ENCODE measurements at places on chromosomes 6 and 20.

GRCh38 chr6:33171016-33171879 is 21.0 kb downstream of the COL11A2 start:
- no peak for DNase-seq

- DNase-seq = no peak
Measured at GRCh38 chr6:168583821-168584220, 142.8 kb downstream of the SMOC2 start.

GRCh38 chr6:89916136-89916920 is 22.1 kb downstream of the GJA10 start:
- no peak for DNase-seq

DNA sequence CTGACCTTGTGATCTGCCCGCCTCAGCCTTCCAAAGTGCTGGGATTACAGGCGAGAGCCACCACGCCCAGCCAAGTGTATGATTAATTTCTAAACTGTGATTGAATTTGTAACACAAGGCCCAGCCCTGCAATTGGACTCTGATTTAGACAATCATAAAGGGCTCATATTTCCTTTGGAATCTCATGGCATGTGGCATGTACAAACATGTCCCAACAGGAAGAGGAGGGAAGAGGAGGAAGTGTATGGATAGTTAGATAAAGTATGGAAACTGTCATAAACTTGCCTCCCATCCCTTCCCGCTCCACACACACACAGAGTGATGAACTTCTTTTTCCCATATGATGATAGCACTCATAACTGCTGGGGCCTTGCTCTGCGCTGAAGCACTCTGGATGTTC is 27.2 kb upstream of the QKI start:
- DNase-seq = no peak

- DNase-seq = no peak
Measured at GRCh38 chr20:33301192-33301930, 18.3 kb downstream of the BPIFB1 start.

DNA sequence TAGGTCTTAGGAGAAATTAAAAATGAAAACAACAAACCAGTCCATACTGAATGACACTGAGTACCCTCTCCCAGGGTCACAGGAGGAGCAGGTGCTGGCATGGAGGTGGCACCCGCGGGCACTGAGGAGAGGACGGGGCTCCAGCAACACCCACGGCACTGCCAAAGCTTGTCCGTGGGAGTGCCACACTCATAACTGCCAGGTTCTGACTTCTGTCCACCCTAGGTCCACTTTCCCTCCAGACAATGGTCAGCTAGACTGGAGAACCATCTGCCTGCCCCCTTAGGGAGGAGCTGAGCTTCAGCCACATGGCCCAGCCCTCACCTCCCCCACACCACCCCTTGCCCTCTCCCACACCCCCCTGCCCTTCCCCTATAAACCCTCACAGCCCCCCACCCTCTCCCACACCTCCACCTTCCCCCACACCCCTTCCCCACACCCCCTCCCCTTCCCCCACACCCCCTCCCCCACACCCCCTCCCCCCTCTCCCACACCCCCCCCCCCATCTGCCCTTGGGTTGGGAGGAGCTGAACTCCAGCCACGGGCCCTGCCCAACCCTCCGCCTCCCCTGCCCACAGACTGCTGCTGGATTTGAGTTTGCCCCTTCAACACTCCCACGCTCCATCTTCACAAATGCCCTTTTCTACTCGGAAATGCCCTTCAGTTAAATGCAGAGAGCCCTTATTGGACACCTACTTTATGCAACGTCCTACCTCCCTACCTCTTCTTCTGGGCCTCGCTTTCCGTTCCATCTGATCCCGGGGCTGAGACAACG is 129.6 kb downstream of the TAF4 start:
- DNase-seq = no peak

DNA sequence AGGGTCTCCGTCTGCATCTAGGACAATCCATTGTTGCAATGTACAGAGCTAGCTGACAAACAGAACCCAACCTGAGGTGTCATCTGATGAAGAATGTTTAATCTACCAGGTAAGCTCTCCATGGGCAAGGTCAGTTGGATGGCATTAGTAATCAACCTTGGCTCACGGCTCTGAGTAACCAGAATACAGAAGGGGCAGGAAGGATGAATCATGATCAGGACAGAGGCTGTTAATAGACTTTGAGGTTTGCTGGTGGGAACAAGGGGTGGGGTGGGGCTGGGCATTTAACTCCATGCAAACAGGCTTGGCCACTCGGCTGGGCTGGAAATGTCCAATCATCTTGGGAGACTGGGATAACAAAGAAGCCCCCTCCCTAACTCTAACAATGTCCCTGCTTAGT is 77.1 kb upstream of the MRPS10 start:
- DNase-seq = no peak

GRCh38 chr6:3277251-3277650 is 18.5 kb downstream of the PSMG4 start:
- DNase-seq = no peak

- no peak for DNase-seq
Measured at GRCh38 chr20:5949943-5950270, 426 bp downstream of the TRMT6 start.

DNA sequence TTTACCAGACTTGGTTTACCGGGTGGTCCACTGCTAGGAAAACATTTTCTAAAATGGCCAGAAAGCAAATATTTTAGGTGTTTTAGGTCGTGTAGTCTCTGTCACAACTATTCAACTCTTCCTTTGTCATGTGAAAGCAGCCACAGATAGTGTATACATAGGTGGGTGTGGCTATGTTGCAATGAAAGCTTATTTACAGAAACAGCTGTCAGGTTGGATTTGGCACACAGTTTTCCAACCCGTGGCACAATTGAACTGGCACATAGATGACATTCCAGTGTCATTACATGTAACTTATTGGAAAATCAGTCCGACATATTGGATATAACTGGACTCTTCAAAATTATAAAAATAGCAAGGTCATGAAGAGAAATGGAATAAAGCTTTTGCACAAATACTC is 68.9 kb upstream of the KCNQ5 start:
- DNase-seq = no peak

DNA sequence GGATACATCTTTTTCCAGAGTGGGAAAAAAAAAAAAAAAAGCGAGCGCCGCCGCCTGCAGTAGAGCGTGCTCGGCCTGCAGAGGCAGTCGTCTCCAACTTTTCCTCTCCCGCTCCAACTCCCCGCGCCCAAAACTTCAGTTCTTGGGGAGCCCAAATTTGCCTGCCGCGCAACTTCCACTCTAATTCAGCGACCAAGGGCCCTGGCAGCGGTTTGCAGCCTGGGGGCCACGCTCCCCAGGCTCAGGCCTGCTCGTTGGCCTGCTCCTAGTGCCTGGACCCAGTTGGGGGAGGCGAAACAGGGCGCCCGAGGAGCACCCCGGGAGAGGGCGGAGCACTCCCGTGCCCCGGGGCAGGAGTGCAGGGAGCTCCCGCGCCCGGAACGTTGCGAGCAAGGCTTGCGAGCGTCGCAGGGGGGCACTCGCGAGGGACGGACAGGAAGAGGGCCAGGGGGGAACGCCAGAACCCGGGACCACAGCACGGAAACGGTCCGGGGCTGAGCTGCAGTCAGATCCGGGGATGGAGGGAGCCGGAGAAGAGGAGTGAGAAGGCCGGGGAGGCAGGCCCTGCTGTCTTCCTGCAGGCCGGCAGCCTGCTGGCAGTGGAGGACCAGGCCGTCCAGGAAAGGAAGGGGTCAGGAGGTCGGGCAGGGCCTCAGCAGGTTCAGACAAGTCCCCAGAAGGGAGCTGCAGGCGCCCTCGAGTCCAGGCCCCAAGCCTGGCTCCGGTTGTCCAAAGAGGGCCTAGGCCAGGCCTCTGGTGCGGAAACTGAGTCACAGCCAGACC is at the start of gene STX16:
TSS of gene STX16 (plus strand) at position 508 of the 783 bp plus-strand sequence. CDS start 724 bp downstream, outside the sequence.
- DNase-seq = peak; percentile 70

- no peak for DNase-seq
Measured at GRCh38 chr20:46062151-46062550, 27.6 kb downstream of the NCOA5 start.

DNA sequence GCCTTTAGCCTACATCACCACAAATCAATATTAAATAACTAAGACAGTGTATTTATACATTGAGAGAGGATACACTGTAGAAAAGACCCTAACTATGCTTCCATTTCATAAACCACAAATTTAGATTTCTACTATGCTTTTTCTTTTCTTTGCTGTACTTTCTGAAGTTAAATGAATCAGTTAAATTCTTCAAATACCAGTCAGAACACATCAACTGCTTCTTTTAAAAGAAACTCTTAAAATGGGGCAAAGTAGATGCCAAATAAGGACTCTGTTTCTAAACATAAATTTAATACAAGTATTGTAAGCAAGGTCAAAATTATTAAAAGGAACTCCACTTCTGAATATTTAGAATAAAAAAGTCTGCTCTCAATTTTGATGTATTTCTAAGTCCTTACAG is 76.9 kb downstream of the GMDS start:
- no peak for DNase-seq

DNA sequence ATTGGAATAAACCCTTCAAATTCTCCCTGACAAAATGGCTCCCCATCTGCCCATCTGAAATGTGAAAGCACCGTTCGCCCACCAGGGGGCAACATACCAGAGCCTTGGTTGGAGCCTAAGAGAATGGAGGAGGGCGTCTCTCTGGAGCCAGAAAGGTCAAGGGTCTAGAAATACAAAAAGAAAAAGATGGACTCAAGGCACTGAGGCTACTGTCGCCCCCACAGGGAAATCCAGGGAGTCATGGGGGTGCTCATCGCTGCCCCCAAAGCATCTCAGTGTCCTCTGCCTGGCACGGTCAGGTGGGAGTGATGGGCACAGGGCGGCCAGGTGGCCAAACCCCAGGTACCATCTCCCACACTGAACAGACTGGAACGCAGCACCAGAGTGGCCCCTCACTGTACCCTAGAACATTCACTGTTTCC is 136.3 kb downstream of the ZMYND8 start:
- DNase-seq = peak; percentile 28

- DNase-seq = no peak
Measured at GRCh38 chr6:124765280-124765679, 197.0 kb upstream of the RNF217 start.

DNA sequence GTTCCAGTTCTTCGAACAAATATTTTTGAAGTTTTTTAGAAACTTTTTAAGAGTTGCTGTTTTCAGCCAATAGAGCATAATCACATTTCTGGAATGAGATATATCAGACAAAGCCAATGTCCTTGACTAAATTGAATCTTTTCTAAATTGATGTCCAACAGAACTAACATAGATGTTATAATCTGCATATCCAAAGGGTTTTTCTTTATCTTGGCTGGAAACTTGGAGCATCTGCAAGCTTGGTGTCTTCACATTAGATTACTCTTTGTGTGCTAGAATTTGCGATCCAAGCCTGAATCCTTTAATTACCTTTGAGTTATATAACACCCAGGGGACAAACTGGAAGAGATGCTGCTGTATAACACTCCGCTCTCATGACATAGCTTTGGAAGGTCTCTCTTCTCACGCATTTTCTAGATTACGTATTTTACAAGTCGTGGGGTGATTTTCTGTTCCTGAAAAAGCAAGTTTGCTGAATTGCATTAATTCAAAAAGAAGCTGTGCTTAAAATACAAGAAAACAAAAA is 64.4 kb upstream of the FUCA2 start:
- no peak for DNase-seq

GRCh38 chr20:44468044-44468782 is 7.5 kb upstream of the TTPAL start:
- no peak for DNase-seq

- DNase-seq = no peak
Measured at GRCh38 chr6:139784222-139784769, 409.8 kb upstream of the CITED2 start.

- DNase-seq = no peak
Measured at GRCh38 chr6:34806738-34807453, 15.0 kb downstream of the BLTP3A start.

GRCh38 chr6:42569102-42570028 is 5.5 kb downstream of the UBR2 start:
- DNase-seq = no peak

- DNase-seq = no peak
Measured at GRCh38 chr6:7905416-7905815, 5.2 kb downstream of the TXNDC5 start.

DNA sequence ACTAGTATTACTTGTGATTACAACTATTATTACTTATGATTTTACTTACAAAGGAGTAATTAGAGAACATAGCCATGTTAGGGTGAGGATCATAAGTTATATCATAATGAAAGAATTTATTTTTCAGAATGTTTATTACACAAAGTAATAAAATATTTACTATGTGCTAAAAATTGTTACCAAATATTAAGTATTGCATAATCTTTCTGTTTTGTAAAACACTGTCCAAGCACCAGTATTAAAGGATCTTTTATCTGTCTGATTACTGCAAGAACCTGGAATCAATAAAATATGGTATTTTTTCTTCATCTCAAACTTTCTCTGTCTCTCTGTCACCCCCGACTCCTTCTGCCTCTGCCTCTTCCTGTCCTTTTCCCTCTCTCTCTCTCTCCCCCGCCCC is 250.1 kb downstream of the BCKDHB start:
- DNase-seq = no peak

DNA sequence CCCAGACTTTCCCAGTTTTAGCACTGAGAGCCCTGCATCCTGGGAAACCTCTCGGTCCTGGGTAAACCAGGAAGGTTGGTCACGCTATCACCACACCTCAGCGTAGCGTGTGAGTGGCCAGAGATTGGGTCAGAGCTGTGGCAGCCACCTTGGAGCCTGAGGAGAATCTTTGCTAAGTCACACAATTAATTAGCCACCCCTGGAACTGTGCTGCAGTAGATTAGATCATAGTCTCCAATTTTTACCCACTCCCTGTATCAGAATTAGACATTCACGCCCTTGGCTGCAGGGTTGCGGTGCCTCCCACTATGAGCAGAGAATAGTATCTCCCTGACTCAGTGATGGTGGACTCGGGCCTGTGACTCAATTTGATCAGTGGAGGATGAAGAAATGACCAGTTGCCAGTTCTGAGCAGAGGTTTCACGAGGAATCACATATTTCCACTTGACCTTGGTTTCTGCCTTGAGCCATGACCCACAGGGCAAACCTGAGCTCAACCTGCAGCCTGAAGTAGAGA is 6.0 kb upstream of the PTGIS start:
- no peak for DNase-seq

- DNase-seq = no peak
Measured at GRCh38 chr6:7809346-7809745, 83.4 kb downstream of the BMP6 start.

- no peak for DNase-seq
Measured at GRCh38 chr20:37386505-37387251, 40.7 kb downstream of the SRC start.

- no peak for DNase-seq
Measured at GRCh38 chr20:25325073-25325472, 65.6 kb downstream of the ABHD12 start.

GRCh38 chr6:166936079-166936787 is 20.1 kb downstream of the RNASET2 start:
- no peak for DNase-seq

- no peak for DNase-seq
Measured at GRCh38 chr6:11245381-11246256, 13.2 kb upstream of the NEDD9 start.
